ENCODE measurements at places on chromosomes 12 and 14. TPM values are rescaled to one million over a fixed set of nuclear protein-coding genes. Genes with fewer than 3 reads are reported as not detected.

CLEC4D gene
- total RNA-seq: not detected

KRT86 gene
- total RNA-seq: not detected

BICDL1 gene
- total RNA-seq: 63.7 TPM

GZMB gene
- 4.4 TPM for total RNA-seq

DBX2 gene
- total RNA-seq: not detected

All from esophagus squamous epithelium (tissue), 5 donors.